Stimulated activated CD4-positive, alpha-beta T cell treated with anti-CD3 and anti-CD28 coated beads, TNF-alpha, amount 100 ng/mL, for 24 hours (primary cell): ENCODE measurements at places on chromosomes 5 and 9.

GRCh38 chr5:59164041-59164830 lies 581.4 kb downstream of the RAB3C start:
- DNase-seq = no peak

DNA sequence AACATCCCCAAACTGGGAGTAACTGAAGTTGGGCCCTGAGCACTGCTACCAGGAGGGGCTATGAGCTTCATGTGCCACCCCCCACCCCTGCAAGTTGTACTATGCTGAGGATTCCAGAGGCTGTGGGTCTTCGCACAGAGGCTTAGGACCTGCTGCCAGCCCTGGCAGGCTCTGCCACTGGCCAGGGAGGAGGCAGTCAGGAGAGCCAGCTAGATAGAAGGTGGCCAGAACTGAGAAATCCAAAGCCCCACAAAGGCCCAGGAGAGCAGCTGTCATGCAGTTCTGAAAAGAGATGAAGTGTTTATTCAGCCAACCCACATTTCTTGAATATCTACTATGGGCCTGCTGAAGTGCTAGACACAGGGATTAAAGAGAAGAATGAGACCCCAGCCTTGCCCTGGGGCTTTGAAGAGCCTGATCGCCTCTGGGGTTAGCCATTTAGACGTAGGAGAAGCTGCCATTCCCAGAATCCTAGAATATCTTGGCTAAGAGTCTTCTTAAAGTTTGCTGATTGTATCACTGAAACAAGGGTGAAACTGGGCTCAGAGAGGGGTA lies 1.4 kb downstream of the ALAD start:
- DNase-seq = no peak

- no peak for DNase-seq
Measured at GRCh38 chr5:100950985-100951384, 47.9 kb upstream of the ST8SIA4 start.

DNA sequence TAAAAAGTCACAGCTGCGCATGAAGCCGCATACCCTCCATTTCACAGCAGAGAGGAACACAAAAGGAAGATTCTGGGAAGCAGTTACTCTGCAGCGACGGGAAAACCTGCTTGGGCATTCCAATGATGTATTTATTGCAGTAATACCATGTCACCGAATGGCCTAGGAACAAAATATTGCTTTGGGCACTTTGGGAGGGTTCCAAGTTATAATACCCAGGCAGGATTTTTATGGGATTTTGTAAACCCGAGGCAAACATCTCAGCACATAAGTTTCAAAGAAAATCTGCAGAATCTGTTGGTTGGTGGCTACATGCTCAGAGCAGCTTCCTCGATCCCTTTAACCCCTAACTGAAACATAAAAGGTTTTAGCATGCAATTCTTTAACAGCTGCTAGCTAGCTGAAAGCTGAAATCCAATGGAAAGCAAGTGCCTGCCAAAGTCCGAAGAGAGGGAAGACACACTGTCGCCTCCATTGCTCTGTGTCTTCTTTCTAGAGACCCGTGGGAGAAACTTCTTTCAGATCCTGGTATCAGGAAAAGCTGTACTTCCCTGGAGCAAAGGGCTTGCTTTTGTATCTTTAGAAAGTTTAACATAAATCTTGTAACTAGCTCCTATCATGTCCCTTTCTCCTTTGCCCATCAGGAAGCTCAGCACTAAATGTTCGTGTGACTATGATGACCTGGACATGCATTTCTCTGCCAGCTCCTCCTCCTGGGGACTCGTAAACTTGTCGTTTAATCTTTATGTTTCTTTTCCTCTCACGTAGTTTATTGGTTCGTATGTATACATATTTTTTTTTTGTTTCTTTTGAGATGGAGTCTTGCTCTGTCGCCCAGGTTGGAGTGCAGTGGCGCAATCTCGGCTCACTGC lies 195.0 kb downstream of the MAPKAP1 start:
- DNase-seq = no peak

DNA sequence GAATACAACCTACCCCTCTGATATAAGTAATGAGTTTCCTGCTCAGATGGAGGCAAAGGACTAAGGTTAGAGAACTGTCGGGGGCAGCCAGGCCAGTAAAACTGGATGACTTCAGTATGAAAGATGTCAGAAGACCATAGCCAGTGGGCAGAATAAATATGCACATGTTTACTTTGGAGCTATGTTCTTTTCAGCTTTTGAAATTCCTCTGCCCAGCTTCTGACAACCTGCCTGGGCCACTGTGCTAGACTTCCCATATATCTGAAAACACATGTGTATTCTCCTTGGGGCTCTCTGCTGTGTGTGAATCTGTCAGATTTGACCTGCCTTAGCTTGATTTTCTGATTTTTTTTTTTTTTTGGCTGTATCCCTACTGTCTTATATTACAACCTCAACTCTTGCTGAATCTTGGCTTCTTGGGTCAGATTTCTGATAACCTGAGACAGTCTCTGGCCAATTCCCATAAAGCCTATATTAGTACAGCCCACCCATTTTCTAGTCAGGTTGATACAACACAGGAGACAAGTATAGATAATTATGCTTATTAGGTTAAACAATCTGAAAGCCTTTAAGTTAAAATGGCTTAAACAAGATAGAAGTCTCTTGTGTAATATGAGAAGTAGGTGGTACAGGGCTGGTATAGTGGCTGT lies 76.6 kb upstream of the PRLR start:
- no peak for DNase-seq

DNA sequence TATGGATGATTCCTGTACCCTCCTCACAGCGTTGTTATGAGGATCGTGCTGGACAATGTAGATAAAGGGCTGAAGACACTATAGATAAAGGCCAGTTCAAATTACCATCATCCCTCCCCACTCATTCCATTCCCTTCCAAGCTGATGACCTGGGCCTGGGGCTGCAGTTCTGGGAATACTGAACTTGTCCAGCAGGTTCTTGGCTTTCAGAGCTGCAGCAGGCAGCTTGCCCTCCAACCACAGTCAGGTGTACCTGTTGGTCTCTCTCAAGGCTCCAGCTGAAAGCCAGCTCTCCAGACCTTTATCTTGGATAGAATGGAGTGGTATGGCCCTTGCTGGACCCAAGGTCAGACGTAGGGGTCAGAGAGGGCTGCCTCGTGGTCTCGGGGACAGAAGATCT lies 92.5 kb downstream of the PCDH1 start:
- DNase-seq = no peak

GRCh38 chr5:107539726-107540330 lies 130.9 kb downstream of the EFNA5 start:
- DNase-seq = no peak

- DNase-seq = no peak
Measured at GRCh38 chr5:39846144-39846543, 421.4 kb upstream of the DAB2 start.

GRCh38 chr5:2032432-2032831 lies 149.7 kb upstream of the IRX4 start:
- no peak for DNase-seq

DNA sequence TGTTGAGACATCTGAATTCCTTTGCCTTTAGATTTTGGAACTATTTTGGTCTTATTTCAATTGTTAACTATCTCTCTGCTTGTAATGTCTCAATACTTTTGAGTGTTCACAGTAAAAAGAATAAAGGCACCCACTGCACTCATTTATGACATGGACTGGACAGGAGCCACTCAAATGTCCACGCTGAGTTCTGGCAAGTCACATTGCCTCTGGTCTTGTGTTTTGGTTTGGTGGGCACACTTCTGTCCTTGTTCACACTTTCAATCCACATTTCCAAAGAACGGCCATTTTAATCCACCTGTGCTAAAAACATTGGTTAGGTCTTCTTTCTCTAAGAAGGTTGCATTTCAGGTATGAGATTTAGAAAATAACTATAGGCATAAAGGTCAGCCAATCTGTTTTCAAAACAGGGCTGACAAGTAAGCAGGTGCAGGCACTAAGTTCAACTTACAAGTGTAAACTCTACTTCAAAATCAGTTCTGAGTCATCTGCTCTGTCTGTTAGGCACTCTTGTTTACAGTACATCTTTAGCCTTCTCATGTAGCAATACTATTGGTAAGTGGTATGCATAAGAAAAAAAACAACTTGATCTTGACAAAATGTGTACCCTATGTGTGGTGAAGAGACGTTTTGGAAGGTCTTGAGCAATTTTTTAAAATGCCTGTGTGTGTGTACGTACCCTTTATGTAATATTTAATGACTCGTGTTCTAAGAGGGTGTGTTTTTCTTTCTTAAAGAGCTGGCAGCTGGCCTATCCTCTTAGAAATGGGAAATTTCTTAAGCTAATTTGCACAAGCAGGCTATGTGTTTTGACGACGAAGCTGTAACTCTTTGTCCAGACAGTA lies 31.5 kb upstream of the ZFAND5 start:
- no peak for DNase-seq

DNA sequence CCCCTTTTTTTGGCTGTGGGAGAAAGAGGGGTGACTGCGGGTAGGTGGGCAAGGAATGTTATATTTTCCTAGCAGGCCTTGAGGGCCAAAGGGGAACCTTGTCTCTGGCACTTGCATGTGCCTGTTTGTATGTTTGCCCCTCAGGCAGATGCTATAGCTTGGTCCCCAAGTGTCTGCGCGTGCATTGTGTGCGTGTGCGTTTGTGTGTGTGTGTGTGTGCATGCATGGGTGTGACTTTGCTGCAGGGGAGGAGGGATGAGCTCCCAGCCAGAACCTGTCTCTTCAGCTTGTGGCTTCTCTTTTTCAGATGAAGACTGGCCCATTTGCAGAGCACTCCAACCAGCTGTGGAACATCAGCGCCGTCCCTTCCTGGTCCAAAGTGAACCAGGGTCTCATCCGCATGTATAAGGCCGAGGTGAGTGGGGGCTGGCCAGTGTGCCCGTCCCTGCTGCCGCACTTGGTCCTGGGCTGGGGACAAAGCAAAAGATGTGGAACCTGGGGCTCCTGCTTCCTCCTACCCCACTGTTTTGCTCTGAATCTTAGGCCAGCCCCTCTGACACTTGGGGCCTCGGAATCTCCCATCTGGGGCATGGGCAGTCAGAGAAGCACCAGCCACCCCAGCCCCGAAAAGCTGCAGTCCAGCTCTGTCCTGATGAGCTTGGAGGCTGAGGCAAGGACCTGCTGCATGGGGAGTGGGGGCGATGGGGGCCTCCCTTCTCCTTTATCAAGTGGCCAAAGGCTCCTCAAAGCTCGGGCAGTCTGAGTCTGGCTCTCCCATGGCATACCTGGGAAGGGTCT lies 31.1 kb downstream of the PTPA start:
- no peak for DNase-seq

DNA sequence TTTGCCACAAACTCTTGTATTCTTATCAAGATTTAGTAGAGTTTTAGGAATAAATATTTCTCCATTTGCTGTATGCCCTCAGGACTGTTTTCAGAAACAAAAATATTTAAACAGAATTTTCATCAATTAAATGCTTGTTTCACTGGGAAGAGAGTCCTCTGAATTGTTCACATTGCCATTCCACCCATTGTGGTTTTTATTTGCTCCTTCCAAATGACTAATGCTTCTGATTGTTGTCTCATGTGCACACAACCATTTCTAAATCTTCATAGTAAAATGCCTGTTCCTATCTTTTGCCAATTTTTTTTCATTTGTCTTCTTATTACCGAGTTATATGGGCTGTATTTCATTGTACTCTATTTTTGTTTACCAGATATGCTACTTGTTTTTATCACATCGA lies 10.6 kb downstream of the MARCOL start:
- DNase-seq = no peak

GRCh38 chr5:155313518-155313917 lies 300.0 kb downstream of the KIF4B start:
- no peak for DNase-seq

DNA sequence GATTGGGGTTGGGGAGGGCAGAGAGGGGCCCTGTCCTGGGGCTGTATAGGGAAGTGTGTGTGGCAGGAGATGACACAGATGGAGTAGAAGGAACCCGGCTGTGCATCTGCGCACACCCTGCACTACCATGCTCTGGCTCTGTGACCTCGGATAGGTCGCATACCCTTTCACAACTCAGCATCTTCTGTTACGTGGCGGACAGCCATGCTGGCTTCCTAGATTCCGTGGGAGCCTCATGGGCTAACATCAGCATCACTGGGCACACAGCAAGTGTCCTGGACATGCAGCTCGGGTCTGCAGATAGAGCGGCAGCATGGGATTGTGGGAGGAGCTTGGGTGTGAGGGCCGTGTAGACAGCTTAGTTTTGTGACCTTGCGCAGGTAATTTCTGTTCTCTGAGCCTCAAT lies 9.2 kb downstream of the ARPC5L start:
- DNase-seq = no peak

GRCh38 chr9:86563350-86563749 lies 209.1 kb upstream of the TUT7 start:
- no peak for DNase-seq

- no peak for DNase-seq
Measured at GRCh38 chr5:172050080-172050479, 43.6 kb upstream of the FBXW11 start.

GRCh38 chr5:85512896-85513295 lies 1104.8 kb upstream of the COX7C start:
- no peak for DNase-seq

- no peak for DNase-seq
Measured at GRCh38 chr5:1745123-1745795, 54.4 kb downstream of the MRPL36 start.

DNA sequence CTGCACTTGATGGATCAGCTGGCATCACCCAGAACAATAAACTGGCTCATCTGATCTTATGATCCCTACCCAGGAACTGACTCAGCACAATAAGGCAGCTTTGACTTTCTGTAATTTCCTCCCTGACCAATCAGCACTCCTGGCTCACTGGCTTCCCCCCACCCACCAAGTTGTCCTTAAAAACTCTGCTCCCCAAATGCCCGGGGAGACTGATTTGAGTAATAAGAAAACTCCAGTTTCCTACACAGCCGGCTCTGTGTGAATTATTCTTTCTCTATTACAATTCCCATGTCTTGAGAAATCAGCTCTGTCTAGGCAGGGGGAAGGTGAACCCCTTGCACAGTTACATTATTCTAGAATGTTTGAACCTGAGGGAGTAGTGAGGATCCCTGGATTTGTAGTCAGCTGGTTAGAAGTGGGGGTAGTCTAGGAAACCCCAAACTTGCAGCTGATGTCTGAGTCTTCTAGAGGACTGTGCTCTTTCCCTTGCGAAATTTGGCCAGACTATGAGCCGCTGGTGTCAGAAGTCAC lies 111.7 kb upstream of the NEK6 start:
- no peak for DNase-seq

GRCh38 chr5:4855880-4856279 lies 284.2 kb upstream of the ADAMTS16 start:
- DNase-seq = no peak

DNA sequence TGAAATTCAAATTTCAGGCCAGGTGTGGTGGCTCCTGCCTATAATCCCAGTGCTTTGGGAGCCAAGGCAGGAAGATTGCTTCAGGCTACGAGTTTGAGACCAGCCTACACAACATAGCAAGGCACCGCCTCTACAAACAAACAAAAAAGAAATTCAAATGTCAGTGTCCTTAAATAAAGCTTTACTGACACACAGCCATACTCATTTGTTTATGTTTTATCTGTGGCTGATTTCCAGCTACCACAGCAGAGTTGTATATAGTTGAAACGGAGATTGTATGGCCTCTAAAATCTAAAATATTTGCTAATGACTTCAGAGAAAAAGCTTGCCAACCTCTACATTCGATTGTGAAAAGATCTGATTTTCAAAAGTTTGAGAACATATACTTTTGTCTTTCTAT lies 15.4 kb downstream of the SHLD3 start:
- DNase-seq = no peak
